Cerebellar nuclear complex (tissue), 1 donor: ENCODE measurements at places on chromosomes 4 and X.
A peak's percentile ranks its signal among the peaks of the same experiment; 100 is the strongest.

- DNase-seq, result no peak
These were observed 203.3 kb upstream of the FAM241A start for GRCh38 chr4:111941957-111942356.

GRCh38 chr4:103098341-103098740, 1.3 kb downstream of the BDH2 start:
- no peak for DNase-seq

DNA sequence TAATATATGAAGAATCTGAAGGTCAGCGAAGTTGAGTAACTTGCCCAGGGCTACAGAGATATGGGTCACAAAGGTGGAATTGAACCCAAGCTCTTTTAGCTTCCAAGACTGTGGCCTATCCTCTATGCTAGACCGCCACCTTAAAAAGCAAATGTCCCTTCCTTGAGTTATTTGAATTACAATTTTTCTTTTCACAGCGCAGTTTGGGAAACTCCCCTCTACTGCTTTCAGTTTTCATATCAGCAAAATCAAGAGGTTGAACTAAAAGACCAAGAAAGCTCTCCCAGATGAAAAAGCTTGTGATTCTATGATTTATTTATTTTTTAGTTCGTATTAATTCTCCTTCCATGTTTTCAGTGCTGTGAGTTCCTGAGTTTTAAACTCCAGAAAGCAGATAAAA, 174.5 kb upstream of the C1QTNF7 start:
- DNase-seq, result no peak

- DNase-seq, result no peak
These were observed 42.6 kb downstream of the TMEM165 start for GRCh38 chr4:55438314-55438713.

- peak; percentile 32 for DNase-seq
These were observed 685 bp downstream of the COMMD8 start for GRCh38 chr4:47462799-47463234.

DNA sequence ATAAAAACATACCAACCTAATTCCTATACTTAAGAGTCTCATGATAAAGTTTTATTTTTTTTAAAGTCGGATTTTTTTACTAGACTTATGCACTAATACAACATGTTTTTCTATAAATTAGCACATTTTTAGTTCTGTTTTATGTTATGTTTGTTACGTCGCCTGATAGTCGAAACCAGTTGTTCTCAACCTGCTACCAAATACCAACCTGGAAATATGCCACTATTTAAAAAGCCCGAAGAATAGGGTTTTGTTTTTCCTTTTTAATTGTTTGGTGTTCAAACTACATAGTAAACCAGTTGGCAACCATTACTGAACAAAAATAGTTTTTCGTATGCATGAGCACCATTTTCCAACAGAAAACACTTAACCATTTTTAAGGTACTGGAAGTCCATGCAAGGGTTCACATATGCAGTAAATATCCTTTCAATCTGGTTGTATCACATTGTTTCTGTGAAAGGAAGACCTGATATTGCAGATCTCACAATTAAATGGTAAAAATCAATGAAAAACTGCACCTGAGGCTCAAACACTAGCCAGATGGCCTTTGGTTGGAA, 1.4 kb downstream of the WDFY3 start:
- DNase-seq, result no peak

GRCh38 chrX:129158505-129158904, 364.8 kb downstream of the SMARCA1 start:
- no peak for DNase-seq

DNA sequence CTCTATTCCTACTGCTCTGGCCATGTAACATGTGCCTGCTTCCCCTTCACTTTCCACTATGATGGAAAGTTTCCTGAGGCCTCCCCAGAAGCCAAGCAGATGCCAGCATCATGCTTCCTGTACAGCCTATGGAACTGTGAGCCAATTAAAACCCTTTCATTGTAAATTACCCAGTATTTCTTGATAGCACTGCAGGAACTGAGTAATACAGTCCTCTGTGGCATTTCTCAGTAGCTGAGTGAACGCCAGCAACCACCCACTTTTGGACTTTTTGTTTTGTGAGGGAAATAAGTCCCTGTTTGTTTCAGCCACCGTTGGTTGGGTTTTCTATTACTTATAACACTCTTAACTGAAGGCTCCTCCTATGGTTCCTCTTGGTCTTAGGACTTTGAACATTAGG, 104.1 kb downstream of the C4orf51 start:
- DNase-seq, result no peak

GRCh38 chr4:148364525-148364924, 77.7 kb downstream of the NR3C2 start:
- DNase-seq, result no peak

- no peak for DNase-seq
These were observed 114.6 kb downstream of the ARHGAP10 start for GRCh38 chr4:147846318-147847155.

DNA sequence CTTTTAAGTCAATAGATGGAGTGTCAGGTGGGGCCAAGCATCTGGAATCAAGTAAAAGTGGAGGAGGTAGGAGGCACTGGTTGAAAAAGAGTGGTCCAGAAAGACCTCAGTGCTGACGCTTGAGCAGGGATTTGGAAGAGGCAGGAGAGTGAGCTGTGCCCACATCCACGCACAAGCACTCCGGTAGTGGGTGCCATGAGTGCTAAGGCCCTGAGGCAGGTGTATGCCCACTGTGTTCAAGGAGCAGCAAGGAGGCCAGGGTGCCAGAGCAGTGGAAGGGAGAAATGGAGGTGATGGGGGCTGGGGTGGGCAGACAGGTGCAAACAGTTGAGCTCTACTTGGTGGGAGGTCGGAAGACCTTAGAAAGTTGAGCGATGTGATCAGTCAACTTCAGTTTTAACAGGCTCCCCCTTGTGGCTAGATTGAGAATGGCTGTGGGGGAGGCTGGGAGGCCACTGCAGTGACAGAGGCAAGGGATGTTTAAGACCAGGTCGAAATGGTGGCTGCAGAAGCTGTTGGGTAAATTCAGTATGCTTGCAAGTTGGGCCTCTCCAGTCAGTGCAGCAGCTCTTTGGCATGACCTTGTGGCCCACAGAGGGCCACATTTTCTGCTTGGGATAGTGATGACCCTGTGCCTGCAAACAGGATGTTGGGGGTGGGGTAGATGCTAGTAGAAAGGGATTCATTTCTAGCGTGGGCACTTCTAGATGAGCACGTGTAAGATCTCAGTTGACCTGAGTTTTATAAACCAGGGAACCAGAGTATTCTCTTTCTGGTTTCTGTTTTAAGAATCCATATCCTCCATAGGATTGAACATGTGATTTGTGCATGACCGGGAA, 12.7 kb downstream of the TKTL1 start:
- no peak for DNase-seq

- no peak for DNase-seq
These were observed 76.4 kb downstream of the ACOX3 start for GRCh38 chr4:8364141-8364540.

GRCh38 chr4:7546152-7546808, 111.5 kb upstream of the PSAPL1 start:
- no peak for DNase-seq

GRCh38 chr4:77917075-77917474, 54.4 kb downstream of the MRPL1 start:
- no peak for DNase-seq

GRCh38 chrX:19373351-19373891, 29.7 kb downstream of the PDHA1 start:
- DNase-seq, result no peak

- no peak for DNase-seq
These were observed 204.5 kb downstream of the ZNF674 start for GRCh38 chrX:46340696-46341095.

DNA sequence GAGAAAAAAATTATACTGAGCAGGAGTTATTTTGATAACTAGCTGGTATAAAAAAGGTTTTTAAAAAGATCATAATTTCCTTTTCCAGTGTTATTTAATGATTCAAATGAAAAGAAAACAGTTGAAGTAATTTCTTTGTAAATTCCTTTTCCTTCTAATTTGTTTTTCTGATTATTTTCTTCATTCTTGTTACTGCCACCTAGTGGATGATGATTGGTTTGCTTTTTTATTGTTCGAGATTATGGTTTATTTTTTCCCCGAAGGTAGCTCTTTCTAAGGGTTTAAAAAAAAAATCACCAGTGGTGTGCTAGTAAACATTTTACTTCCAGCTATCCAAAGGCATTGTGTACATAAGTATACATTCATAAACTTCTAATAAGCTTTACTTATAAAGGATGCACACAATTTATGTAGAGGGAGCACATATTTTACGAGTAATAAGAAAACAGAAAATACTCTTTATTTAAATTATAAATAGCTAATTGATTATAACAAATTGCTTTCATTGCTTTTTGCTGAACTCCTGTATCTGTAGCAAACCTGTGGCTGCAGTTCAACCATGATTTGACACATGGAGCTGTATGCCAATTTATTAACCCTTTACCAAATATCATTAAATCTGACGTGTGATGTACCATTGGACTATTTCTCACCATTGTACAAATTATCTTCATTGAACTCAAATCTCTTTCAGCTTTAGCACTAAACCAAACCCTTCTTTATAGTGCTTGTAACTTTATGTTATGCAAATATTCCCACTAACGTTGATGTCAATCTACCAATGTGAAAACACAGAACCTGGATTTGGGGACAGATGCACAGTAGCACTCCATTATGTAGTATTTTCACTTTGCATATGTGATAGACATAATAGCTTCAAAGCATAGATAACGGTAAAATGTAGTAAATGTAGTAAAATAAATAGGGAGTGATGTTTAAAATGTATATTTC, 97.8 kb upstream of the ANK2 start:
- DNase-seq, result no peak

DNA sequence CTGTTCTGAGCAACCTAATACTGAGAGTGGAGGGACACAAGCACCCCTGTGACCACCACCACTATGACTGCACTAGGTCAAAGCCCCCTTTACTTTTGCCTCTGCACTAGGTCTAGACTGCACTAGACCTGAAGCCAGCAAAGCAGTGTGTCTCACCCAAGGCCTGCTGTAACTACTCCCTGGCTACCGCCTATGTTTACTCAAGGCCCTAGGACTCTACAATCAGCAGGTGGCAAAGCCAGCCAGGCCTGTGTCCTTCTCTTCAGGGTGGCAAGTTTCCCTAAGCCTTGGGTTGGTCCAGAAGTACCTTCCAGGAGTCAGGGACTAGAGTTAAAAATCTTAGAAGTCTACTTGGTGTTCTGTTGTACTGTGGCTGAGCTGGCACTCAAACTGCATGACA, 15.9 kb downstream of the RAB33B start:
- DNase-seq, result no peak

DNA sequence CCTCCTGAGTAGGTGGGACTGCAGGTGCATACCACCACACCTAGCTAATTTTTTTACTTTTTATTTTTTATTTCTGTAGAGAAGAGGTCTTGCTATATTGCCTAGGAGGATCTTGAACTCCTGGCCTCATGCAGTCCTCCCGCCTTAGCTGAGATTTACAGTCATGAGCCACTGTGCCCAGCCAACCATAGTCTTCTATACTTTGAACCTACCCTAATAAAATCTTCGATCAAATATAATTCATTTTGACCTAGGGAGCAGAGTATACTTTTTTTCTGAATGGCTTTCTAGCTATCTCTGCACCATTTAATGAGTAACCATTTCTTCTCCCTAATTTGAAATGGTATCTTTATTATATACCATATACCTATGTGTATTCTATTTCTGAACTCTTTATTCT, 6.7 kb downstream of the ETFDH start:
- no peak for DNase-seq

- no peak for DNase-seq
These were observed 309.5 kb upstream of the FMR1 start for GRCh38 chrX:147602176-147602696.

GRCh38 chr4:83221897-83222441, 62.6 kb downstream of the COQ2 start:
- no peak for DNase-seq

GRCh38 chr4:124044867-124045266, 648.3 kb downstream of the SPRY1 start:
- no peak for DNase-seq

DNA sequence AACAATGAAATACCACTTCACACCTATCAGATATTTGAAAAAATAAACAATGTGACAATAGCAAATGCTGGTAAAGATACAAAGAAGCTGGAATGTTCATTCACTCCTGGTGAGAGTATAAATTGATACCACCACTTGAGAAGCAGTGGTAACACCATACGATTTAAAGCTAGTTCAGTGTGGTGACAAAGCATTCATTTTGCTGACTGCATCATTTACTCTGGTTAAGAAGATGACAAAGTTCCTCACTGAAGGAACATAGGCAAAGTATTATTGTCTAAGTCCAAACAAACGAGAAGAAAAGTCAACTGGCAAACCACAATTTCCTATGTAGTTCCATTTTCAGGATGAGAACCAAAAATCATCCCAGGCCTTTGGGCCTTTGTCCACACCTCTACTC, 102.5 kb downstream of the GEMIN8 start:
- no peak for DNase-seq

DNA sequence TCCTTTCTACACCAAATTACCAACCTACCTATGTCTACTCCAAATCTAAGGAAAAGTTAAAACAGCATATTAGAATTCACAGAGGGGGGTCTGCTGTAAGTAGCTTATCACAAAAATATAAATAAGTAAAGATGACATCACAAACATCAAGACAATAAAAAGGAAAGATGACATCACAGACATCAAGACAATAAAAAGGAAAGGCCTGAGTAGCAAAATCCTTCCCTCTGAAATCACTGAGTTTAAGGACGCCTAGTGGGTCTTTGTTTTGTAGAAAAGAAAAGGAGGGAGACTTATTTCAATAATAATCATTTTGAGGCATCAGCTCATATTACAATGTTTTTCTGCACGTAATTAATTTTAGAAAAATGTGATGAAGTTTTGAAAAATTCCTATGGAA, 707.0 kb upstream of the GRID2 start:
- DNase-seq, result no peak

DNA sequence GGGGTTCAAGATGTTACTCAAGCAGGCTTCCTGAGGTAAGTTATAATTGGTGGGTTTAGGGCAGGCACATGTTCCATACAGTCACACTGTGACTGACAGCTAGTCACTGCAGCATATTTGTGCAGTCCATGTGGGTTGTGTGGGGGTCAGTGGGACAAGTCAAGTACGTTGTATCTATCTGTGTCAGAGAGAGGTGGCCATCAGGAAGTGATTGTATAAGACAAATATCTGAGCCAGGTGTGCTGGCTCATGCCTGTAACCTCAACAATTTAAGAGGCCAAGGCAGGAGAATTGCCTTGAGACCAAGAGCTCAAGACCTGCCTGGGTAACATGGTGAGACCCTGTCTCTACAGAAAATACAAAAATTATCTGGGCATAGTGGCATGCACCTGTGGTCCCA, 509.3 kb downstream of the CENPC start:
- DNase-seq, result no peak

DNA sequence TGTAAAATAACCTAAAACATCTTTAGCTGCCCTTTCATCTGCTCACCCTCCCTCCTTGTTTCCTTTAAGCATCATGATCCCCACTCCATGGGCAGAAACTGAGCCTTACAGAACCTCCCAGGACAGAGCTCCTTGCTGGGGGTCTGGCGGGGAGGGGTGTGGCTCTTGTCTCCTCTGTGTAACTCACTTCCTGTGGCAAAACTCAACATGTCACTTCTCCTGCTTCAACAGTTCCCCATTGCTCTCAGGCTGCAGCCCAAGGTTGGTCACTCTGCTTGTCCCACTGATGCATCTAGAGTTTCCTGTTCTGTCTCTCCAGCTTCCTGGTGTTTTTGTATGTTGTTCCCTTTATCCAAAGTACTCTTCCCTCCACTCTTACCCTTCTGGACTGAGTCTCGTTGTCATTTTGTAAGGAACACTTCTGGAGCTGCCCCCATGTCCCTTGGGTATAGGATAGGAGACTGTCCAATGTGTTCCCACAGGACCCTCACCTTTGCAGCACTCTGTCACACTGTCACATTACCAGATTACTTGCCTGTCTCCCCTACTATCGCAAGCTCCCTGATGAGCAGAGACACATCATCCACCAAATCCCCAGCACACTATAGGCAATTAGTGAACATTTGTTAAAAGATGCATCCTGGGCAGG, 19.6 kb downstream of the TMEM31 start:
- no peak for DNase-seq
